ENCODE measurements at places on chromosomes 3 and 15.

DNA sequence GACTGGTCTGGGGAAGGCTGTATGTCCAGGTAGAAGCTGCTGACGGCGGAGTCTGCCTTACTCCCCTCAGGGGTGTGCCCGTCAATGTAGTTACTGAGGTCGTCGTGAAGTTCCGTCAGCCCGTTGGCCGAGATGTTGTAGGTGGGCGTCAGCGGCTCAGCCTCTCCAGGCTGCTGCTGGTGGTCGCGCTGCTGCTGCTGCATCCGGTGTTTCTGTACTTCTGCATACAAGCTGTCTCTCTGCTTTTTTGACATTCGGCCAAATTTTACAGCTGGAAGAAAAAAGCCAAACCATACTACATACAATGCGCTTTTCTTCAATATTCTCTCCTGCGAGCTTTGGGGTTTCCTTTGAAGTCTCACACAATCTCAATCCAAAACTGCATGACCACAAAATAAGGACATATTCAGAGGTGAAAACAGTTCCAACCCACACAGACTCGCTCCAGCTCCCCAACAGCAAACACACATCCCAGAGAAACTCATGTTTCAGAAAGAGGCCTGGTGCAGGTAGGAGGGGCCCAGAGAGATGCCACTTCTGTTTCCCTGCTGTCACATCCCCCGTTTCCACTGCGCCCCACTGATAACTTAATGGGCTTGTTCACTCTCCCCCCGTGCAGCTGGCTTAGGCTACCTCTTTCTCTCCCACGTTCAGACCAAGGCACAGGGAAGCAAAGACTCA, 32.5 kb upstream of the ICE2 start:
- no peak for DNase-seq

DNA sequence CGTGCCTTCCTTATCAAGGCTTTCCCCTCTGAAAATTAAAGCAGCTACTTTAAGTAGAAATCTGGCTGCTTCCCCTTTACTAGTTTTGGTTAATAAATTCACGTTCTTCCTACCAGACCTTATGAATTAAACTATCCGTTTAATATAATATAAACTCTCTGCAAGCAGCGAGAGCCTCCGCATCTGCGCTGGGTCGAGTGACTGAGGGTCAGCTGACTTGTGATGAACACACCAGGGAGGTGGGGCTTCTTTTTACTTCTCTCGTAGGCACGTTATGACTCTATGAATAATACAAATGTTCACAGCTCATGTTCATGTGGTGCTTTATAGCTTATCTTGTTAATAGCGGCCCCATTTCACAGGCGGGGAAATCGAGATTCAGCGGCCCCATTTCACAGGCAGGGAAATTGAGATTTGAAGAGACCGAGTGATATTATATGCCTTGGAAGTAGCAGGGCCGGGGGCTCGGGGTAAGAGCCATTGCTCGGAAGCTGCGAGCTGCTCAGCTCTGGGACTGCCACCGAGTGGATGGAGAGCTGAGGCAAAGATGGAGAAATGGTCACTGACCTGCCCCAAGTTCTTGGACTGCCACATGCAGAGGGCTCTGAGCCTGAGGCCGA, 8.3 kb downstream of the MUC4 start:
- DNase-seq = no peak

- no peak for DNase-seq
Observed at GRCh38 chr3:72969766-72970165, 26.8 kb upstream of the PPP4R2 start.

GRCh38 chr3:86702381-86702958, 288.5 kb downstream of the VGLL3 start:
- DNase-seq = no peak

GRCh38 chr15:52786436-52787122, 3.6 kb downstream of the ONECUT1 start:
- DNase-seq = no peak

GRCh38 chr3:148218222-148218621, 479.5 kb upstream of the AGTR1 start:
- no peak for DNase-seq

- DNase-seq = peak; percentile 23
Observed at GRCh38 chr3:187101184-187102072, 37.9 kb downstream of the RPL39L start.

- DNase-seq = no peak
Observed at GRCh38 chr15:72970933-72971760, 81.1 kb upstream of the NEO1 start.

DNA sequence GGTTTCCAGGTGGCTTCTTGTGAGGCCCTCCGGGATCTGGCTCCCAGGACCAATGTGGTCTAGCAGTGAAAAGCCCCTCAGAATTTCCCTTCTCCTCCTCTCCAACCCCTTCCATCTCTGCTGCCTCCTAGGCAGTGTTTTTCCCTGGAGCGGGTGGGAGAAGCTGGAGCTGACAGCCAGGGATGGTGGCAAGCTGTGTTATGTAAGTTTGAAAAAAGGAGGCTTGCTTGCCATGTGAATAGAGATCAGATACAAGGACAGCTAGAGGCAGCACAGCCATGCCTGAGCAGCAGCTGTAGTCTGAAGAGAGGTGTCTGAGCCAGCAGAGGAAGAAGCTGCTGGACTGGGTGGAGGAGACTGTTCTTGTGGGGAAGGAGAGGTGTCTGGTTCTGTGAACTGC, 20.6 kb downstream of the SNAPC5 start:
- DNase-seq = no peak

DNA sequence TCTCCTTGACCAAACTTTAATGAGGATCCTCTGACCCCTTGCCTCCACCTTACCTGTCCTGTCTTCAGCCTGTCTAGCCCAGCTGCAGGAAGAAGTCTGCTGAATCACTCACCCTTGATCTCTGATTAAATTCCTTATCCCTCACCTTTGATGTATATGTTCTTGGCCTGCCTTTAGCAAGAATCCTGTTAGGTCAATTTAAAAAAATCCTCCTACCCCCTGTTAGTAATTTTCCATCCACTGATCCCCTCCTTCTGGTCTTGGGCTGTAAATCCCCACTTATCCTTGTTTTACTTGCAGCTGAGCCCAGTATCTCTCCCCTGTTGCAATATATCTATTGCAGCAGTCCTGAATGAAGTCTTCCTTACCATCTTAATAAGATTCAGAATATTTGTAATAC, 39.0 kb downstream of the MYH15 start:
- no peak for DNase-seq

GRCh38 chr3:52532517-52532837, 1.2 kb downstream of the NT5DC2 start:
- DNase-seq = no peak

- no peak for DNase-seq
Observed at GRCh38 chr3:52498137-52499054, 3.3 kb downstream of the STAB1 start.

- DNase-seq = no peak
Observed at GRCh38 chr3:65964838-65965237, 73.9 kb downstream of the MAGI1 start.

DNA sequence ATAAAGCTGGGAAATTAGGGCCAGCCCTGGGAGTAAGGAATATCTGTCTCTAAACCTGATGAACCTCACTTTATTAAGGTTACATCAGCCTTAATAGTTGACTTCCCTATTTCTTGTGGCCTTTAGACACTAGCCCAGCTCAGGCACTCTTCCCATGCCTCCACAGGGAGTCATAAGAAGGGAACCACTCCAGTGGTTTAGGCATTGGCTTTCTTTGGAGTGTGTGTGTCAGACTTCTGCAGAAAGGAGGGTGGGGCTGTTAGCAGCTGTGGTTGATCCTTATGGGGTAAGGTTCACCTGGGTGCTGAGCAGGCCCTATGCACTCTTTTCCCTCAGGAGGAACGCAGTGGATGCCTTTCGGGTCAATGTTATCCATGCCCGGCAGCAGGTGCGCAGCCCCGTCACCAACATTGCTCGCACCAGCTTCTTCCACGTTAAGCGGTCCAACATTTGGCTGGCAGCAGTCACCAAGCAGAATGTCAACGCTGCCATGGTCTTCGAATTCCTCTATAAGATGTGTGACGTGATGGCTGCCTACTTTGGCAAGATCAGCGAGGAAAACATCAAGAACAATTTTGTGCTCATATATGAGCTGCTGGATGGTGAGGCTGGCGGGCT, 4.0 kb downstream of the AP2M1 start:
- no peak for DNase-seq

DNA sequence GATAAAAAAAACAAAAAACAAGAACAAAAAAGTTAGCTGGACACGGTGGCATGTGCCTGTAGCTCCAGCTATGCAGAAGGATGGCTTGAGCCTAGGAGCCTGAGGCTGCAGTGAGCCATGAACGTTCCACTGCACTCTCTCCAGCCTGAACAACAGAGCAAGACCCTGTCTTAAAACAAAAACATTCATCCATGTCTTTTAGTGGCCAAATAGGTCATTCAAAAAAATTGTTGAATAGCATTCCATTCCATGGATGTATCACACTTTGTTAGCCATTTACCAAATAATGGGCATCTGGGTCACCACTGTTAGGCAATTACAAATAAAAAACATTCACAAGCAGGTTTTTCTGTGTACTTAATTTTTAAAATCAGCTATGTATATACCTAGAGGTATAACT, 139.7 kb downstream of the STAG1 start:
- no peak for DNase-seq

- DNase-seq = no peak
Observed at GRCh38 chr3:69879051-69879450, 120.5 kb upstream of the SAMMSON start.

- no peak for DNase-seq
Observed at GRCh38 chr3:138455801-138456716, 21.6 kb downstream of the ESYT3 start.
